ENCODE measurements at places on chromosomes 6 and 20. TPM values are rescaled to one million over a fixed set of nuclear protein-coding genes. Genes with fewer than 3 reads are reported as not detected.

GRCh38 chr6:169738204-169738975 lies 13.0 kb downstream of the DYNLT2 start:
- no peak for DNase-seq

Gene ELOVL5
- total RNA-seq: 68.2 TPM

Gene FHL5
- total RNA-seq: 0.20 TPM

Gene DEFB124
- not detected for total RNA-seq

Gene TMEM170B
- total RNA-seq: 3.6 TPM

DNA sequence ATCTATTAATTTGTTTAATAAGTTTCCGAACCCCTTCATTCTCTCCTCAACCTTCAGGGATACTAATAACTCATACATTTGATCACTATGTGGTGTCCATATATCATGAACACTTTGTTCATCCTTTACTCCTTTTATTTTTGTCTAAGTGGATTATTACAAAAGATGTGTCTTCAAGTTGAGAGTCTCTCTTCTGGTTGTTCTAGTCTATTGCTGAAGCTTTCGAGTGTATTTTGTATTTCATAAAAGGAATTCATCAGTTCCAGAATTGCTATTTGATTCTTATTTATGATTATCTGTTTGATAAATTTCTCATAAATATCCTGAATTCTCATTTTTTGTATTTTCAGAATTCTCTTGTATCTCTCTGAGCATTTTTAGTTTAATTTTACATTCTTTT lies 96.5 kb upstream of the RUNX2 start:
- DNase-seq: no peak

Gene RSPO3
- 0.75 TPM for total RNA-seq

DNA sequence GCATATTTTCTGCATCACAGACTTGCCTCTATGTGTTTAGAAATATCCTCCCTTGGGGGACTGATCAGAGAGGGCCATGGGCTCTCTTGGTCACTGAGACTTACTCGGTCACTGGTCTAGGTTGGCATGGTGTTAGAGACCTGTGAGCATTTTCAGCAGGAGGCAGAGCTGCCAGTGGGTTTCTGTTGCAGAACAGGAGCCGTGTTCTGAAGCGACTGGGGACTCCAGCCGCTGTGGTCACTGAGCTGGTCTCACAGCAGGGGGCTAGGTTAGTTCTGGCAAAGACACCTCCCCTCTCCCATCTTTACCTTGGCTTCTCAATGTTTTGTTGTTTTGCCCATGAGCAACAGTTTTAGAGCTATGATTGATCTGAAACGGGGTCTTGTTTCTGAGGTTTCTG lies 8.7 kb downstream of the TMEM181 start:
- no peak for DNase-seq

Gene OR2H1
- total RNA-seq: not detected

Gene NR2E1
- not detected for total RNA-seq

GRCh38 chr6:155813548-155813947 lies 357.9 kb upstream of the NOX3 start:
- DNase-seq: no peak

GRCh38 chr6:37690964-37691735 lies 6.5 kb downstream of the MDGA1 start:
- no peak for DNase-seq

Gene HTR1B
- not detected for total RNA-seq

Gene BTN3A1
- 11.1 TPM for total RNA-seq

- DNase-seq: no peak
Measured at GRCh38 chr6:6907286-6907685, 200.5 kb upstream of the RREB1 start.

DNA sequence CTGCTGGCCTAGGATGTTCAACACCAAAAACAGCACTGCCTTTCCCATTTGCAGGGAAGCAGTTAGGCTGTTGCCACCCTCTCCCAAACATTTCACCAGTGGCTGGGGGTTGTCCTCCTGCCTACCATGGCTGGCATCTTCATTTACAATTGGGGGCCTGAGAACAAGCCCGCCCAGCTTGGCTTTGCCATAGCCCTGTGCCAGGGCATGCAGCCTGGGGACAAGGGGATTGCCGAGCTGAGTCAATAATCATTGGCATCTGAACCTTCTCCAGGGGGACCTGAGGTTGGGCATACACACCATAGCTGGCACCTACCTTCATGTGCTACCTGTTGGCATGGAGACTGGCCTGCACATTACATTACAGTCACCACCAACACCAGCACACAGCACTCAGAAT lies 345.1 kb downstream of the KHDRBS2 start:
- DNase-seq: no peak

GRCh38 chr6:83914953-83915352 lies 55.5 kb downstream of the CYB5R4 start:
- no peak for DNase-seq

DNA sequence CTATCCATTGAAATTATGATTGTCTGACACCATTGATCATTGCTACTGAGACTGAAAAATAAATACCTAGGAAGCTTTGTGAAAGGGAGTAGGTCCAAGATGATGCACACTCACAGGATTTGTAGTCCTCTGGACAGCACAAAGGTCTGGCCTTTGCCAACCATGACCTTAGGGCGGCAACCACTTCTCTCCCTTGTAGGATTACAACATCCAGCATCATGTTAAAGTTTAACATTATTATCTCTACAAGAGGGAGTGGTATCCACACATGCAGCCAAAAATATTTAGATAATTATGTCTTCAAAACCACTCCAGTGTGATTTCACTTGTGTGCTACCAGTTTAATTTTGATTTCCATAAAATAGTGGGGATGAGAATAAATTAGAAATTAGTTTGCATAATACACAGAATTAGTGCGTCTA lies 51.1 kb upstream of the NHSL1 start:
- DNase-seq: peak; percentile 81

DNA sequence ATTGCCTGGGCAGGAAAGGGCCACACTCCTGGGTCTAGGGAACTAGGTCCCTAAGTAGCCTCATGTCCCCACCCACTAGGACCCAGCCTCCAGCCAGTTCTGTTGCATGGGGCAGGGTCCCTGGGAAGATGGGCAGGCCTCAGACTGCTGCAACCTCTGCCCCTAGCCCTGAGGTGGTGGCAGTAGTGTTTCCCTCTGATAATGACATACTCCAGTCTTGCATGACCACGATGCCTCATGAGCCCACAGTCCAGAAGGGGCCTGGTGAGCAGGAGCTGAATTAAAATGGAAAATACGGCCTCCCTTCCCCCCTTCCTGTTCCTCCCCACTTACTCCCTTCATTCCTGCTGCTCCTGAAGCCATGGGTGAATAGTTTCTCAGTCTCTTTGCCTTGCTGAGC lies 36.0 kb upstream of the SCRT2 start:
- no peak for DNase-seq

Gene RIMS1
- total RNA-seq: 0.69 TPM

DNA sequence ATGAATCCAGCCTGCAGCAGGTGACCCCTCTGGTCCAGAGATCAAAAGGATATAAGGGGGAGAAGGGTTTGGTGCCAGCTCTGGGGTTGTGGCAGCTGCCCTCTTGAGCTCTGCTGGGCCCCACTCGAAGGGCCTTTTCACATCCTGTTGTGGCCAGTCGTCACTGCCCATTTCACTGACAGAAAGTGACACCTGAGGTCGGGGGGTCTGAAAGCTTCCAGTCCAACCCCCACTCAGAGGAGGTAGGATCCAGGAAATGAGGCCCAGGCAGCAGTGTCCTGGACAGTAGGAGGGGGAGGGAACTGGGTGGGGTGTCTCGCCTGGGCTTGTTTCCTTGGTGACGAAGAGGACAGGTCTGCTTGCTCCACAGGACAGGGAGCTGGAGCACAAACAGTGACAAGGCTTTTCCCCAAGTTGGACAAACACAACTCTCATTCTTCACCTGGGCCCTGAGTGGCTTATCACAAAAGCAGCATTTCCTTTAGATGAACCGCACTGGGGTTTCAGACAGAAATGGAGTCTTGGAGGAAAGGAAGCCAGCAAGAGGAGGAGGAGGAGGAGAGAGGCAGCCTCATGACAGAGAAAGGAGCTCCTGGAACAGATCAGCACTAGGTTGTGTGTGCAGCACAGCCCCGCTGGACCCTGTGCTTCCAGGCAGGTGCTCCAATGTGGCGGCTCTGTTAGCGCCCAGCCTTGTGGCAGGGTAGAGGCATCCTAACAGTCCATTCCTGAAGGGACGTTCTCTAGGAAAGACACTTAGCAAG lies 11.0 kb downstream of the FRS3 start:
- DNase-seq: no peak

- no peak for DNase-seq
Measured at GRCh38 chr20:57267158-57267821, 849 bp upstream of the BMP7 start.

DNA sequence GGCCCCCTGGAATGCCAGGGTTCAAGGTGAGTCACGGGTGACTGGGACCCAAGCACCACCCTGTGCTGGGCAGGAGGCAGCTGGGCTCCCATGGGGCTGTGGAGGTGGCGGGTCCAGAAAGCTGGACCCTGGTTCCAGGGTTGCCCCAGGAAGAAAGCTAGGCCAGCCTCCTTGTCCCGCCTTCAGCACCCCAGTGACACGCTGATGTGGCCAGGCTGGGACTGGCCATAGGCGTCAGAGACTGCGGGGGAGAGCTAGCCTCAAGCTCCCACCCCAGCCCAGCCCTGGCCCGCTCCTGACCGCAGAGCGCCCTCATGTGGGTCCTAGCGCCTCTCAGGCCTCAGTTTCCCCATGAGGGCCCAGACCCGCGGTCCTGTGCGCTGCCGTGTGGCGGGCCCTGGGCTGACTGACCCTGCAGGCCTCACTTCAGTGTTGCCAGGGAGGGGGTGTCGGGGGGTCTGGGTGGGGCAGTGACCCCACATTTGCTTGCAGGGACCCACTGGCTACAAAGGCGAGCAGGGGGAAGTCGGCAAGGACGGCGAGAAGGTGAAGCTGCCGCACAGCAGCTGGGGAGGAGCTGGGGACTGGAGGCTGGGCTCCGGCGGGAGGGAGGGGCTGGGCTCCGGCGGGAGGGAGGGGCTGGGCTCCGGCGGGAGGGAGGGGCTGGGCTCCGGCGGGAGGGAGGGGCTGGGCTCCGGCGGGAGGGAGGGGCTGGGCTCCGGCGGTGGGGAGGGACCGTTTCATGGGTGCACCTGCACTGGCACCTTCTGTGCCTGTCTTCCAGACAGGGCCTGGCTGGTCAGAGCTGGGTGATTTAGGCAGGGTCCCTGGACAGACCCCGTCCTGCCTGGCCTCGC lies 7.9 kb downstream of the COL9A3 start:
- no peak for DNase-seq

Gene VPS52
- 27.7 TPM for total RNA-seq

GRCh38 chr6:72580281-72580940 lies 41.5 kb upstream of the KCNQ5 start:
- DNase-seq: no peak

Gene USP49
- 1.5 TPM for total RNA-seq

Gene FLRT3
- 13.6 TPM for total RNA-seq

DNA sequence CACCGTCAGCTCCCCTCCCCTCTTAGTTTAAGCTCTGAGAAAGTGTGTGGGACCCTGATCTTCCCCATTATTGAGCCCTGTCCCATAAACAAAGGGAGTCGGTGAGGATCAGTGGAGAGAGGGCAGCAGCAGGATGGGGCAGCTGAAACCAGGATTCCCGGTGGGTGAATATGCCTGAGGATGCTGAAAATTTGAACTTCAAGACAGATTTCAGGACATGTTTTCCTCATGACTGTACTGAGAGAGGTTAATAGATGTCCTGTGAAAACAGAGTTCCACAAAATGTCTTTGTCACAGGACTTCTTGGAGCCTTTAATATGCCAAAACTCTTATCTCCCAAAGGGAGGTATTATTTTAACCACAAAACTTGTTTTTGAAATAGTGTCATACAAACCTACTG lies 53.5 kb upstream of the SLC22A16 start:
- DNase-seq: no peak

Gene HACE1
- total RNA-seq: 3.5 TPM

GRCh38 chr6:12313992-12314589 lies 23.9 kb downstream of the EDN1 start:
- DNase-seq: no peak

GRCh38 chr20:22723659-22724058 lies 139.3 kb upstream of the FOXA2 start:
- no peak for DNase-seq

DNA sequence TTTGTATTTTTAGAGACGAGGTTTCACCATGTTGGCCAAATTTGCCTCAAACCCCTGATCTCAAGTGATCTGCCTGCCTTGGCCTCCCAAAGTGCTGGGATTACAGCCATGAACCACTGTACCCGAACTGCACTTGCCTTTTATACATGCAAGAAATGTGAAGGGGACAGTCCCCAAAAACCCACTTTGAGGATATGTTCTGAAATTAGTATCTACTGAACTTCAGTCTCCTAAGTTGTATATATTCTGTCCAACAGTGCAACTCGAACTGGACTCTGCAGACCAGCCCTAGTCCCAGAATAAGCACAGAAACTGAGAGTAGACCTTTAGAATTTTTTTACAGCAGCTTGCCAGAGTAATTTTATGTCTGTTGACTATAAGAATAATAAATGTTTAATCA lies 28.5 kb downstream of the BACH2 start:
- DNase-seq: no peak

DNA sequence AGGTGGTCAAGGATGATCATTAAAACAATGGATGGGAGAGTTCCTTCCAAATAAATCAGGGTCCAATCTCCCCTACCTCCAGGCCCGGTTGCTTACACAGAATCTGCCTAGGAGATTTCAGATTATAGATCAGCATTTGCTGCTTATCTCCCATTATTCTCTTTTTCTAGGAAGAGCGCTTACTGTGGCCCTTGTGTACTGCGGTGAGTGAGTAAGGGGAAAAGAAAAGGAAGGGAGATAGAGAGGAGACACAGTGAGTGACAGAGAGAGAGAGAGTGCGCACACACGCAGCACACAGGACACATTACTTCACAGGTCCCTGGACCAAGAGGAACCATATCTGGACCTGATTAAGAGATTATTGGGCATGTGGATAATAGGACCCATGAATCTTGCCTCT lies 6.2 kb downstream of the LATS1 start:
- no peak for DNase-seq

Gene MAFB
- 19.8 TPM for total RNA-seq

All from right lobe of liver (tissue), 6 donors.